Anterior cingulate cortex (tissue), 58 donors: ENCODE measurements at places on chromosomes 3 and 15.

DNA sequence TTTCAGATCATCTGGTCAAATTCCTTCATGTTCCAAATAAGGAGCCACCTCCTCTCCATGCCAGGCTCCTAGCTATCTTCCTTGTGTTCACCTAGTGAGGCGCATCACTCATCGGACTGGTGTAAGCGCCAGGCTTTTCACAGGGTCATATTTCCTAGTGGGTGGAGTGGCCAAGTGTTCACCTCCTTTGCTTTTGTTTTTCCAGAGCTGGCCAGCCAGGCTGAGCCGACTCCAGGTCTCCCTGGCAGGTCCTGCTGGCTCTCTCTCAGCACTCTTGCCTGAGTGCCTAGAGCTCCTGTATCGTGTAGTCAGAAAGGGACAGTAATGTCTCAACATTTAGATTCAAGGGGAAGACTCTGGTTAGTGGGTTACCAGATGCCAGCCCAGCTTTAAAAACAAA is 31.0 kb downstream of the HEG1 start:
- DNase-seq, result no peak

- peak; percentile 16 for DNase-seq
These were observed 625.9 kb downstream of the NLGN1 start for GRCh38 chr3:174023421-174023820.

DNA sequence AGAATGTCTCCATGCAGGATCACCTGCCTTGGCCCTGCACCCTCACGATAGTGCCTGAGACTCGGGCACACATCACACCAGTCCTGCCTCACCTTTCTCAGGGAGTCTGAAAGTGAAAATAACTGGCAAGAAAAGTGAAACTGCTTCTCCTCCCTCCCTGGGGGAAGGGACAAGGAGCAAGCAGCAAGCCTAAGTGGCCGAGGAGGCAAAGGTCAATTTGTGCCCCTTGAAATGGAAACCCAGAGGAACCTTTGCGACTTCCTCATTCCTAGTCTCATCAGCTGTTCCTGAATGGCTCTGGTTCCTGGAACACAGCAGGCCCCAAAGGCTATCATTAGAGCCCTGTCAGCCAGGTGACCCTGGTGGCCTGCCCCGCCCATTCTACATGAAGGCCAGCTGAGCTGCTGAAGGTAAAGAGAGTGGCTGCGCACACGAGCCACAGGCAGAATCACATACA is 28.0 kb upstream of the SLCO2A1 start:
- DNase-seq, result no peak

GRCh38 chr3:177106184-177106583 is 91.1 kb downstream of the TBL1XR1 start:
- DNase-seq, result no peak

DNA sequence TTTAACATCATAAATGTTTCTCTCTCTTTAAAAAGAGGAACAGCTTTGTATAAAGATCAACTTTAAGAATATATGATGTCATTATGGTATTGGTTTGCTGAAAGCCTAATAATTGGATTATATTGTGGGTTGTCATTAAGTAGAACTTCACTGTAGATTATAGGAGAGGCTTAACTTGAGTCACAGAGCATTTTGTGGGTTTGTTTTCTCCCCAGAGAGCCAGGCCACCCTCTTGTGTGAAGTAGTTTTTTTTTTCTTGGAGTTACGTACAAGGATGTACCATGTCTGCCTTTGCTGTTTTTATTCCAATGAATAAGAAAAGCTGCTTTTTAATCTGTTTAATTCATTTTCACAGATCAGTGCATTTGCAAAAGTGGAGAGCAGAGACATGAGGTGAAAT is 354.8 kb upstream of the TBL1XR1 start:
- DNase-seq, result no peak

- no peak for DNase-seq
These were observed 443.2 kb upstream of the AZI2 start for GRCh38 chr3:28791713-28792255.

DNA sequence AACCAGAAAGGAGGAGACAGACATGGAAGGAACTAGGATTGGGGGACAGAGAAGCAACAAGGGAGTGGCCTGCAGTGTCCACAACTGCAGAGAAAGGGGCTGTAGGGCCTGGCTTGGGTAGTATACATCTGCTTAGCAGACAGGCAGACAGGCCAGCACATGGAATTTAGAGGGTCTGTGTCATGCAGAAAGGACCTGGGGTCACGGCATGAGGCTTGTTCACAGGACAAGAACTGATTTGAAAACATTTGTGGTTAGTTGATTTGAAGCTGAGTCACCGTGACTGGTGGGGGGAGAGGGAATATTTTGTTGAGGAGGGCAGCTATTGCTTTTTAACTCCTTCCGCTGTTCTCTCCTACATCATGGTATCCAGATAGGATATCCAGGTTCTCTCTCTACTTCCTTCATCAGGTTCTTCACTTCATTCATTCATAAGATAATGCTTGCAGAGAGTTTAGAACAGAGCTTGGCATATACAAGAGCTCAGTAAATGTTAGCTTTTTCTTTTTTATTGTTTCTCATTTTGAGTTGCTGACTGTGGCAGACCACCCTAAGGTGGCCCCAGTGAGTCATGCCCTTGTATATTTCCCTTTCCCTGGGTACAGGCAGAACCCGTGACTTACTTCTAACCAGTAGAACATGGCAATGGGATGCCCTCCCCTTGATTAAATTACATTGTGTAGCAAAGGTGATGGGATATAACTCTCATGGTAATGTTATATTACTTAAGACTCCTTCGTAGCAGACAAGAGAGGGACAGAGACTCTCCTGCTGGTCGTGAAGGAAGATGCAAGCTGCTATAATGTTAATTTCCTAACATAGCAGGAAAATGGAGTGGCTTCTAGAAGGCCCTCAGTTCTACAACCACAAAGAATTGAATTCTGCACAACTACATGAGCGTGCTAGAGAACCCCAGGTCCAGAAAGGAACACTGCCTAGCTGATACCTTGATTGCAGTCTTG is 95.0 kb upstream of the NMNAT3 start:
- no peak for DNase-seq

GRCh38 chr3:64645243-64645642 is 42.6 kb downstream of the ADAMTS9 start:
- DNase-seq, result no peak

- DNase-seq, result no peak
These were observed 14.3 kb downstream of the BCL2L10 start for GRCh38 chr15:52098323-52098722.

DNA sequence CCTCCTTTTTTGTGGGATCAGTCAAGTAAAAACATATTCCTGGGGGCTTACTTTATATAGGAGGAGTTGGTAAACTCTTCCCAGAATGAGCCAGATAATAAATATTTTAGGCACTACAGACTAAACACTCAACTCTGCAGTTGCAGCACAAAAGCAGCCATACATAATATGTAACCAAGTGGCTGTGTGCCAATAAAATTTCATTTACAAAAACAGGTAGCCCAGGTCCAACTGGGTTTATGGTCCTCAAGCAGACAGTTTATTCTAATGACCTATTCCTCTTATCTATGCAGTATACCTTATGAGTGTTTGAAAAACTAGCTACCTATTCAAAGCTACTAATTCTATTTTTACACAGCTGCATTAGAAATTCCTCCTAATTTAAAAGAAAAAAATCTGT is 61.8 kb downstream of the FAIM start:
- DNase-seq, result no peak

- DNase-seq, result no peak
These were observed 39.4 kb downstream of the VGLL4 start for GRCh38 chr3:11604139-11604892.

GRCh38 chr15:78810362-78811123 is 721 bp downstream of the ADAMTS7 start:
- no peak for DNase-seq

DNA sequence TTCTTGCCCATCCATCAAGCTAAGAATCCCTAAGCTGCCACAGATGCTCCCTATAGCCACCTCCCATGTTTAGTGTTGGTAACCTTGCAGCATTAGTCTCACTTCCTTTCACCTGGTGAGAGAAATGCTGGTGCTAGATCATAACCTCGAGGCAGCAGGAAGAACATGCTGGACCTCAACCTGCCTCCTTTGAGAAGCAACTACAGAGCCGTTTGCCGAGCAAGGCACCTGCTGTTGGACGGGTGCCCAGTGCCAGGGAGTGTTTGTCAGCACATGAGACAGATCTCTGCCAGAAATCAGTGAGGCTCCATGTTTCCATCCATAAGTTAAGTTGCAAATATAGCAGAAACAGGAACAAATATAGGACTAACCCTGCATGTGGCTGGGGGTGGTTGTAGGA is 955.7 kb downstream of the TUSC7 start:
- DNase-seq, result no peak

DNA sequence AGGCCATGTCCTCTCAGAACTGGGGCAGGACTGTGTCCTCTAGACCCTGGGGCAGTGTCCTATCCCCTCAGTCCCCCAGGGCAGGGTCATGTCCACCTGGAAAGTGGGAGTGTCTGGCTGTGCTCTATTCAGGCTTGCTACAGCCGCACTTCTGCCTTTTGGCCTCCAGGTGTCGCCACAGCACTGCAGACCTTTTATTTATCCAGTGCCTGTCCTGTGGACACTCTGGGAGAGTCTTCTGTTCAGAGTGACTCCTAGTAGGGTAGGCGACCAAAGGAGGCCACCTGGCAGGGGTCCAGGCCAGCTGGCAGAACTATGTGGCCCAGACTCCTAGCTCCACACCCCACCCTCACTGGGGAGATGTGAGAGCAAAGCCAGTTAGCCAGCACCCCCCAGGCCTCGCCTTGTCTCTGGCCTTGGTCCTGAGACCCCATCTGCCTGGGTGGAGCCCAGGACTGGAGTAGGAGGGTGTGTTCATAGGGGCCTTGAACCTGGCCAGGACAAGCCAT is 3.9 kb downstream of the TMIE start:
- DNase-seq, result peak; percentile 76

DNA sequence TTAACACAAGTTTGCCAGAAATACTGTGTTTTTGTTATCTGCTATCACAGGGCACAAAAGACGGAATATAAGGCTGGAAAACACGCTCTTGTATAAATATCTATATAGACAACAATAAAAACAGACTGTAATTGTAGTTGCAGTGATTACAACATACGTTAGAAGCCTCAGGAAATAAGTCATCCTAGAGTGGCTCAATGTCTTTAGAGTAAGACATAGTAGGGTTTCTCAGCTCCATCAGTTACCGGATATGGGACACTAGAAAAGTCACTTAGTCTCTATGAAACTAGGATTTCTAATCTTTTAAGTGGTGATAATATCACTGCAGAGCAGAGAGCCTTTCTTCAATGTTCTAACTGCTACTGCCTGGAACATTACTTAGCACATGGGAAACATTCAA is 208.8 kb downstream of the STAG1 start:
- no peak for DNase-seq

DNA sequence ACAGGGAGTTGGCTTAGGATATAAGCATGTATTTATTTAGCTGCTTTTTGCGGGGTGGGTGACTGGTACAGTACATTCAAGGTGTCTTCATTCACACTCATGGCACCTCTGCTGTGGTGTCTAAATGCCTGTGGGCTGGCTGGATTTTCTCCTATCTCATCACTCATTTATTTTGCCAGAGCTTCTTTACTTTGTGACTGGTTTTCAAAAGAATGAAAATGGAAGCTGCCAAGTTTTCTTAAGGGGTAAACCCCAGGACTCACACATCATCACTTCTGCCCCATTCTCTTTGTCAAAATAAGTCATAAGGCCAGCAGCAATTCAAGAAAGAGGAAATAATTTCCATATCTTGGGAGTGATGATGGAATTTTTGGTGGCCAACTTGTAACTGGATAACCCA is 493.4 kb upstream of the ALCAM start:
- no peak for DNase-seq

DNA sequence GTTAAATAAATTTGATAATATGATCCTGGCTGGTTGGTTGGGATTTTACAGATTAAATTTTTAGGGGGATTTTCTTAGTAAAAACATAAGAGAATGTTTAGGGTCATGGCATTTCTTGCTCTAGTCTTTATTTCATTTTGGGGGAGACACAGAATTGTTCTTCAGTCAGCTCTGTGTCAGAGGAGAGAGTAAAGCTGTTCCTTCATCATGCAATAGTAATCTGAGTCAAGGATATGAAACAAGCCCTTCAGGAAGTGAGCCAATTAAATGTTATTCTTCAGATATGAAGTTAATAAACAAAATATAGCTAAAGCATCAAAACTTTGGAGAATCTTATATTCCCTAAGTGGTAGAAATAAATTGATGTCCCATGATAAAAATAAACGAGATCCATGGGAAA is 22.9 kb upstream of the SLC4A7 start:
- DNase-seq, result no peak

- DNase-seq, result no peak
These were observed 97.4 kb downstream of the WNT7A start for GRCh38 chr3:13782501-13782900.

DNA sequence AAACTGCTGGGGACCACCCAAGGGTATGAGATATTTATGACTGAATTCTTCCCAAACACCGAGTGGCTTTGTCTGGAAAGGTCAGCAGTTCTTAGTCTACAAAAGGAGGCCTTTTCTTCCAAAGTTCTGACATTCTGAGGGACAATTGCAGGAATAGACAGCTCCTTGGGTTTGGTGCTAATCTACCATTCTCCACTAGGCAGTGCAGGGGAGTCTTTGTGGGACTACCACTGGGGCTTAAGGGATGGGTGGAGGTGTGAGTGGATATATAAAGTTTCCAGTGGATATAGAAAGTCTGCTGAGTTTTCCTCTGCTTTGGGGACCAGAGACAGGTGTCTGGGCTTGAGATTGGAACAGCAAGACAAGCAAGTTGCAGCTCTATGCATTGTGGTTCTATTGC is 62.7 kb downstream of the EXOG start:
- DNase-seq, result no peak

- DNase-seq, result no peak
These were observed 18.0 kb upstream of the NEO1 start for GRCh38 chr15:73034221-73034620.

DNA sequence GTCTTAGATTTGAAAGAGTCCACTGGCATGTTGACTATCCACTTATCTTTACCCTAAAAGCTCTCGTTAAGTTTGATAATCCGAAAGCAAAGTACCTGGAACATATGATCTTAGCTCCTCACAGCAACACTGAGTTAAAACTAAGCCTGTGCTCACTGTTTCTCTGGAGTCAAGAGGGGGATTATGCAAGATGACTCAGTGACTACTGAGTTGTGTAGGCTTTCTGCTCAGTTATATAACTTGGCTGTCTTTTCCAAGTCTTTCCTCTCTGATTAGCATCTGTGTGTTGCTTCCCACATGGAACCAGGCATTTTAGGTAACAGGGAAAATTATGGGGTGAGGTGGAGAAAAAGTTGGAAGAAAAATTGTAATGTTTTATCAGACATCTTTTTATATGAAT is 31.2 kb upstream of the MYO5C start:
- DNase-seq, result no peak
